Vagina (tissue), 2 donors: ENCODE measurements at places on chromosomes 7 and 10. TPM values are rescaled to one million over a fixed set of nuclear protein-coding genes. Genes with fewer than 3 reads are reported as not detected.

GRCh38 chr7:76428868-76429805 is 4.4 kb downstream of the ZP3 start:
- no peaks in the 10 kb centered on the region for H3K27me3 ChIP-seq
- no peaks in the 10 kb centered on the region for H3K36me3 ChIP-seq
- H3K27ac ChIP-seq, result no peak overlapping the region
- no peak for DNase-seq
- H3K4me1 ChIP-seq, result peaks cover 1% of the 10 kb centered on the region

DNA sequence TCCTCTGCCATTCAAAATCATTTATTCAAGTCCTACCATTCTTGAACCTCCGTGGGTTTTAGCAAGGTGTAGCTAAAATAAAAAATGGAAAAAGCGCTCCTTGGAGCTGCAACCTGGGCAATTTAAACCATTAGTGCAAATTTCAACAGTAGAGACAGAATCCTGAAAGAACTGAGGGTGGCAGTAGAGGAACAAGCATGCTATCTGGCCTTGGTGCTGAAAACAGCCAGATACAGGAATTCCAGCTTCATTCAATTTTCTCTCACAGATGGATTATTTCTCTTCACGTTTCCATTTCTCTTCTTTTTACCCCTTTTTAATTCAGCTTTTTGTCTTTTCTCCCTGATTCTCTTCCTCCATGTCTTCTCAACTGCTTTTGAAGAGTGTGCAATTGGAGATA is 77.7 kb downstream of the OTUD1 start:
- H3K27ac ChIP-seq, result no peak overlapping the region
- H3K36me3 ChIP-seq, result no peaks in the 10 kb centered on the region
- H3K4me1 ChIP-seq, result no peaks in the 10 kb centered on the region
- H3K27me3 ChIP-seq, result no peaks in the 10 kb centered on the region

OR13A1 gene
- total RNA-seq, result not detected

DNA sequence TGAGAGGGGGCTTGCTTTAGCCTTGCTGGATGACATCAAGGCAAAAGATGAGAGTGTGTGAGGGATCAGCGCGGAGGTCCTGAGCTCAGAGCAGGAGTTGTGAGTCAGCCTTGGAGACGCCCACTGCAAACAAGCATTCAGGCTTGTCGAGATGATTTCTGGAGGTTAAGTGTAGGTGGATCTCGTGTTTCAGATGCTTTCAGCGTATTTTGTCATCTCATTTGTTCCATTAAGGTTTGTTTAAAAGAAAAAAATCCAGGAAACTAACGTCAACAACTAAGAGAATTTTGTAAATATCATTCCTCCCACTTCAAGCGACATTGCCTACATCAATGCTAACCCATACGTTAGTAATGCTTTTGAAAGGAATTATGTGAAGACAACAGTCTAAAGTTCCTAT is 715.4 kb upstream of the NRP1 start:
- DNase-seq, result no peak
- no peaks in the 10 kb centered on the region for H3K4me1 ChIP-seq
- H3K4me3 ChIP-seq, result no peak overlapping the region
- H3K27ac ChIP-seq, result no peak overlapping the region
- H3K36me3 ChIP-seq, result no peaks in the 10 kb centered on the region
- no peaks in the 10 kb centered on the region for H3K27me3 ChIP-seq

- H3K4me1 ChIP-seq, result no peaks in the 10 kb centered on the region
- H3K27me3 ChIP-seq, result no peaks in the 10 kb centered on the region
- no peak overlapping the region for H3K27ac ChIP-seq
- DNase-seq, result no peak
These were observed 76.5 kb downstream of the ARL5B start for GRCh38 chr10:18735711-18736110.

GRCh38 chr10:21927631-21928353 is 75.7 kb downstream of the DNAJC1 start:
- no peaks in the 10 kb centered on the region for H3K4me1 ChIP-seq
- no peaks in the 10 kb centered on the region for H3K27me3 ChIP-seq
- DNase-seq, result no peak
- no peaks in the 10 kb centered on the region for H3K36me3 ChIP-seq
- H3K27ac ChIP-seq, result no peak overlapping the region

- H3K4me3 ChIP-seq, result peak overlapping the region; percentile 15
- H3K27ac ChIP-seq, result peak overlapping the region; percentile 87
- no peaks in the 10 kb centered on the region for H3K27me3 ChIP-seq
- peaks cover 57% of the 10 kb centered on the region for H3K4me1 ChIP-seq
- H3K36me3 ChIP-seq, result no peaks in the 10 kb centered on the region
- no peak for DNase-seq
These were observed 42.3 kb downstream of the ARID5B start for GRCh38 chr10:61943674-61944378.

DNA sequence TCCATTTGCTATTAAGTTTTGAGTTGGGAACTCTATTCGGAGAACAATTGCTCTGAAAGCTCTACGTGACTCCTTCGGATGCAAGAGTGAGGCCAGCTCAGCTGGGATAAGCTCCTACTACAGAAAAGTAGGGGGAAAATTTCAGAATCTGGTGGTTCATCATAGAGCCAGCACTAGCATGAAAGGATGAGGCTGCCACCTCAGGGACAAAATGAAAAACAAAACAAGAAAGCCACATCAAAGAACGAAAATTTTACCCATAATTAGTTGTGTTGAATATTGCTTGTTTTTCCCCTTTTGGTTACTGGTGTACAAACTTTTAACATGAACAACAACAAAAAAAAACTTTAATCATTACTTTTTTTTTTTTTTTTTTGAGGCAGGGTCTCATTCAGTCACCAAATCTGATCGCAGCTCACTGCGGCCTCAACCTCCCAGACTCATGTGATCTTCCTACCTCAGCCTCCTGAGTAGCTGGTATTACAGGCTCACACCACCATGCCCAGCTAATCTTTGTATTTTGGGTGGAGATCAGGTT is 39.7 kb upstream of the NFE2L3 start:
- H3K36me3 ChIP-seq, result no peaks in the 10 kb centered on the region
- no peaks in the 10 kb centered on the region for H3K4me1 ChIP-seq
- no peak for DNase-seq
- no peak overlapping the region for H3K4me3 ChIP-seq

- DNase-seq, result no peak
- H3K27ac ChIP-seq, result peak overlapping the region; percentile 61
- H3K36me3 ChIP-seq, result no peaks in the 10 kb centered on the region
- H3K4me3 ChIP-seq, result peak overlapping the region; percentile 49
- peaks cover 16% of the 10 kb centered on the region for H3K4me1 ChIP-seq
- H3K27me3 ChIP-seq, result no peaks in the 10 kb centered on the region
These were observed 256.6 kb upstream of the GLI3 start for GRCh38 chr7:42493436-42494198.

HPSE2 gene
- total RNA-seq, result 10.6 TPM

GFRA1 gene
- 57.7 TPM for total RNA-seq

GIMAP1 gene
- total RNA-seq, result 5.2 TPM

DNA sequence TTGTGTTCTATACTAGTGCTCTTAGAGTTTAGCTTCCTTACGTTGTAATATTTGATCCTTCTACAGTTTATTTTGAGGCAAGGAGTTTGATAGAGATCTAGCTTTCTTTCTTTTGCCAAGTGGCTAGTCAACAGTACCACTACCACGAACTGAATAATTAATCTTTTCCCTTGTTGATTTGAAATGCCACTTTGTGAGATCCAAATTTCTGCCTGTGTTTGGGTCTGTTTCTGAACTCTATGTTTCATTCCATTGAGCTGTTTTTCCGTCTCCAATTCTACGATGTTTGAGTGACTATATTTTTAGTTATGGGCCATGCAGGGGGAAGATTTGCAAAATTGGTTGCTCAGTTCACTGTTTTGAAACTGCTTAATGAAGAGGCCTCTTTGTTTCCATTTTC is 134.7 kb downstream of the KIAA1217 start:
- no peak overlapping the region for H3K27ac ChIP-seq
- no peak for DNase-seq
- H3K36me3 ChIP-seq, result no peaks in the 10 kb centered on the region
- H3K4me1 ChIP-seq, result peaks cover 6% of the 10 kb centered on the region

PLXDC2 gene
- total RNA-seq, result 51.3 TPM

AGR2 gene
- not detected for total RNA-seq

DNA sequence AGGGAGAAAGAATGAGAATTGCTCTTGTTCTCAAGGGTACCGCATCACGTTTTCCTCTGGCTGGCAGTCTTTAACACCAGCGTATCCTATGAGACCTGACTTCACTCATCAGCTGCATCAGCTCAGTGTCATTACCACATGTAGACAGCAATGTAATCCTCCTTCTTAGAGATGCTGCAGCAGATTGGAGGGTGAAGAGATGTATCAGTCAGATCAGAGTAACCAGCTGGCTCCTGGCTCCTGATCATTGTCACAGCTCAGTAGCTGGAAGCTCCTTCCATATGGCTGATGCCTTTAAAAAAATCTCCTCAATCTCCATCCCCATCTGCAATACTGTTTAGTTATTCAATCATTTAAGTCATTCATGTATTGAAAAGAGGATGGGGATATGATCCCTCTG is 39.7 kb upstream of the EPHB6 start:
- no peaks in the 10 kb centered on the region for H3K36me3 ChIP-seq
- no peaks in the 10 kb centered on the region for H3K27me3 ChIP-seq
- H3K4me1 ChIP-seq, result no peaks in the 10 kb centered on the region
- no peak overlapping the region for H3K4me3 ChIP-seq

DNA sequence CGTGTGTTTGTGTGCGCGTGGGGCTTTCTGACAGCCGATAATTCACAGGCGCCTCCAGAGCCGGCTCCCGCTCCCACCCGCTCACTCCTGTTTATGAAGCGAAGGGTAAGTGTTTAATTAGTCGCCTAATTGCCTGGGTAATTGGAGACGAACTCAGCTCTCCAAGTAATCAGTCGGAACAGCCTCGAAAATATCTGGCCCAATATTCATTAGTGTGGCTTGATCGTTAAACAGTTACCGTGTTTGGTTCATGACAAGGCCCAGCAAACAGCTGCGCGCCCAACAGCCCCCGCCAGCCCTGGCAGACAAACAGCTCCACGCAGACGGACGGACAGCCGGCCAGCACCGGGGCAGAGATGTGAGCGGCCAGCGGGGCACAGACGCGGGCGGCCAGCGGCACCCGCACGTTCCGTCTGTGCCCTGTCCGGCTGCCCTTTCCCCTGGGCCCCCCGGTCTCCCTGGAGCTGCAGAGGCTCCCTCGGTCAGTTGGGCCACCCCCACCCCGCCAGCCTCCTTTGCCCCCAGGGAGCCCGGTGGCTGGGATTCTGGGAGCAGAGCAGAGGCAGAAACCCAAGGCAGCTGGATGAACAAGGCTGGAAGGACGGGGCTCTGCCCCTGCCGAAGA is 98.2 kb downstream of the UNCX start:
- no peak overlapping the region for H3K27ac ChIP-seq
- no peaks in the 10 kb centered on the region for H3K27me3 ChIP-seq
- no peak for DNase-seq
- H3K36me3 ChIP-seq, result no peaks in the 10 kb centered on the region
- H3K4me3 ChIP-seq, result no peak overlapping the region
- H3K4me1 ChIP-seq, result no peaks in the 10 kb centered on the region

ANKIB1 gene
- 27.7 TPM for total RNA-seq

MYL10 gene
- total RNA-seq, result not detected

MBL2 gene
- not detected for total RNA-seq

PON3 gene
- total RNA-seq, result 3.9 TPM

DNA sequence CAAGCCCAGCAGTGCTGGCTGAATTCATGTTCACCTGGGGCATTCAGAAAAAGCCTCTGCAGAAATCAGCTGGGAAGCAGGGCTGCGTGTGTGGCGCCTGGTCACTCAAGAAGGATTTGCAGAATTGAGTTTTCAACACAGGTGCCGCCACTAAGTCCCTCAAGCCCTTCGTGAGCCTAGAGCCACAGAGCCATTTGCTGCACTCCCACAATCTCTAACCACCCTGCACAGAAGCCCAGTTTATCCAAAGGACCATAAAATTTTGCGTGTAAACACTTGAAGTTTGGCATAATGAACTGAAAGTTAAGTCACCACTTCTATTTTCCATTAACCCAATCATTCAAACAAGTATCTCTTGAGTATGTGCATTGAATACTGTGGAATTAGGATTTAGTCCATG is 136.2 kb downstream of the DIP2C start:
- DNase-seq, result no peak
- no peak overlapping the region for H3K4me3 ChIP-seq
- H3K27me3 ChIP-seq, result no peaks in the 10 kb centered on the region
- no peak overlapping the region for H3K27ac ChIP-seq

DNA sequence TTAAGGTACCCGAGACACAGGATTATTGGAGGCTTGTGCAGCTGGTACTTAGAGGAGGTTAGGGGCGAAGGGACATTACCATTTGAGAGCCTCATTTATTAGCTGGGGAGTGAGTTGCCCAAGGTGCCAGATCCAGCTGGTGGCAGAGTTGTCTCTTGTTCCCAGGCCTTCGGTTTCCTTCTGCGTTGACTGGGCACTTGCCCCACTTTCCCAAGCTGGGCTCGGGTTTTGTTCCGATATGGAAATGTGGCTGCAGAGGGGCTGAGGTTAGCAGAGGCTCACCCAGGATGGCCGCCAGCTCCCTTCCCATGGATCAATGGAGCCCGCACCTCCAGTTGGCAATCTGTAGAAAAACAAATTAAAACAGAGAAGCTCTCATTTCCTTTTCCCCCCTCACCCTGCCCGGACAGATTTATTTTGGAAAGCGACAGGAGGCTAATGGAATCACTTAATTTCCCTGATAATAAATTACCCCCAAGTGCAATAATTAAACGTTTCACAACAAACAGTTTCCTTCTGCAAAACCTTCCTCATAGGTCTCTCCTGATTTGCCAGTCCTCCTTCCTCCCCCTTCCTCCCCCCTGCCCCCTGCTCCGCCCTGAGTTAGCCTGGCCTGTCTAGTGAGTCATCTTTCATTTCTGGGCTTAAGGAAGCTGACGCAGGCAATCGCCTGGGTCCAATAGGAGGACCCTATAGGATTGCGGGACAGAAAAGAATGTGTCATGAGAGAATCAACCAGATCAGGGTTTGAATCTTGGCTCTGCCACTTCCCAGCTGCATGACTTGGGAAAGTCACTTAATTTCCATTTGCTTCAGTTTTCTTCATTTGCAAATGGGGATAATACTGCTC is 51.7 kb downstream of the ADRA2A start:
- no peaks in the 10 kb centered on the region for H3K4me1 ChIP-seq
- no peaks in the 10 kb centered on the region for H3K36me3 ChIP-seq
- H3K4me3 ChIP-seq, result no peak overlapping the region
- no peak overlapping the region for H3K27ac ChIP-seq

FOXI2 gene
- 0.25 TPM for total RNA-seq

DNA sequence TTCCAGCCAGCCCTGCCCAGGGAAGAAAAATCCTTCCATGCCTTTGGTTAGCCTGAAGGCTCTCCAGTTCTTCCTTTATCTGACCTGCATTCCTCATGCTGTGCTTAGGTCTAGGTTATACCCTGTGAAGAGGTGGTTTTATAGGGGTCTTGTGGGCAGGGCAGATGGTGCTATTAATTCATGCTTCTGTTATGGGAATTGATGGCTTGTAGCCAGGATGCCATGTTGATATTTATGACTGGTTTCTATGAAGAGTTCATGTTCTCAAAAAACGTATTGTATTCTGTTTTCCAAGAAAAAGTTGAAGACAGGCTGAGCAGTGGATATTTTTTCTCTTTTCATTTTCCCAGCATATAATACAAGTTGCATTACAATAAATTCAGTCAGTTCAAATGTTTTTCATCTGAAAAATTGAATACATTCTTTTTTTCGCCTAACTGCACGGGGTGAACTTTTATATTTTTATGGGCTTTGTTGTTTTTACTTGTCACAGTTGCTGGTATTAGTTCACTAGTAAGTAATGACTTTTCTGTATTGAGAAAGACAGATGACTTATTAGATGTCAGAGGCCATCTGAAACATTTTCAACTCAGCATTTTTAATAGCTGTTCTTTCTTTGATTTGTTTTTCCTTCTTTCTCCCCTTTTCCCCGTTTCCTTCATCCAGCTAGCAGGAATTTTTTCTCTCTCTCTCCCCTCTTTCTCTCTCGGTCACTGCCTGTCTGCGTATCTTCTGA is 322.8 kb downstream of the LRMDA start:
- no peaks in the 10 kb centered on the region for H3K27me3 ChIP-seq
- no peaks in the 10 kb centered on the region for H3K4me1 ChIP-seq
- DNase-seq, result no peak
- H3K4me3 ChIP-seq, result no peak overlapping the region

CNNM1 gene
- 2.5 TPM for total RNA-seq

WNT8B gene
- total RNA-seq, result not detected
